T-helper 9 cell (primary cell): ENCODE measurements at places on chromosomes 5 and 9.
A peak's percentile ranks its signal among the peaks of the same experiment; 100 is the strongest.

GRCh38 chr9:114988962-114989599 lies 58.7 kb upstream of the TNFSF8 start:
- DNase-seq: no peak

GRCh38 chr9:124861342-124862229 lies at the start of the genes ARPC5L and RPL35:
Gene ARPC5L (plus strand): TSS chr9:124862130. CDS start chr9:124869291, 7,161 bp downstream.
Gene RPL35 (minus strand): TSS chr9:124861957. CDS start chr9:124861912, 45 bp downstream.
- DNase-seq: peak; percentile 94

DNA sequence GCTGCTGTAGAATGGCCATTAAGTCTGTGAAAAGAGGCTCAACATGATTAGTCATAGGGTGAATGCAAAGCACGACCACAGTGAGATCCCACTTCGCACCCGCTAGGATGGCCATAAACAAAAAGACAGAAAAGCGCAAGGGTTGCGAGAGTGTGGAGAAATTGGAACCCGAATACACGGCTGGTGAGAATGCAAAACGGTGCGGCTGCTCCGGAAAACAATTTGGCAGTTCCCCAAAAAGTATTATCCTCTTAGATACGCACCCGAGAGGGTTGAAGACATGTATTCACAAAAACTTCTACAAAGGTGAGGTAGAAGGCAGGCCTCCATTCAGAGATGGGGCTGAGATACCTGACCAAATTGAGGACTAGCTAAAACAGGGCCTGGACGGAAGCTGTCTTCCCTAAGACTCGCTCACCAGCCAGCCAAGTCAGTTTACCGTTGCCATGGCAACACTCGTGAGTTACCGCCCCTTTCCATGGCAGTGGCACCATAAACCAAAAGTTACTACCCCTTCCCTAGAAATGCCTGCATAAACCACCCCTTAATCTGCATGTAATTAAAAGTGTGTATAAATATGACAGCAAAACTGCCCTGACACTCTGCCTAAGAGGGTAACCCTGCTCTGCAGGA lies 726 bp upstream of the PSMB7 start:
- no peak for DNase-seq

GRCh38 chr5:176413255-176413565 lies 3.1 kb downstream of the CLTB start:
- no peak for DNase-seq

- DNase-seq: no peak
These were observed 5.0 kb downstream of the ZNF189 start for GRCh38 chr9:101403516-101404285.

GRCh38 chr5:61277190-61277589 lies 54.9 kb upstream of the ZSWIM6 start:
- no peak for DNase-seq

GRCh38 chr5:78327761-78328510 lies 32.5 kb upstream of the SCAMP1 start:
- no peak for DNase-seq

DNA sequence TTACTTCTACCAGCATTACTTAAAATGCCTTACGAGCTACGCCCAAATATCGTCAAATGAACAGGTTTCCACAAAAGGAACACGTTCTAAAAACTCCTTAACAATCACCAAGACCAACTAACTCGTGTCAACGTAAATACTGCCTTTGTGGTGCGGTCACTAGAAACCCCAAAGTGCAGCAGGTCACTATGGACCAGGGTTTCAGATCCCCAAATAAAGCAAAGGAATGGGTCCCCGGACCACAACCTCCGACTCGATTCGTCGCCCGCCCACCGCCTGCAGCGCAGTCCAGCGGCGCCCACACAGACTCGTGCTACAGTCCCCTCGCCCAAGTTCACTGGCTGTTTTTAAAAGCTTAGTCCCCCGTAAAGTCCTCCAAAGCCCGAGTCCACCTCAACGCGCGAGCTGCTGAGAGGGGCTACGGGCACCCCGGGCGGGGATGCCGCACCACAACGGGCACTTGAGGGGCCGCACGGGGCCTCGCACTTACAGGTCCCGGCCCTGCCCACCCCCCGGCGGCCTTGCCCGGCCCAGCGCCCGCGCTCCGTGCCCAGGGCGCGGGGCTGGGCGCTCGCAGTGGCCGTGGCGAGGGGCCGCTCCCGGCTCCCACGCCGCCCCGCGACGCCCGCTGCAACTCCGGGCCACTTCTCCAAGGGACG lies 1.1 kb downstream of the NFIB start:
- no peak for DNase-seq

DNA sequence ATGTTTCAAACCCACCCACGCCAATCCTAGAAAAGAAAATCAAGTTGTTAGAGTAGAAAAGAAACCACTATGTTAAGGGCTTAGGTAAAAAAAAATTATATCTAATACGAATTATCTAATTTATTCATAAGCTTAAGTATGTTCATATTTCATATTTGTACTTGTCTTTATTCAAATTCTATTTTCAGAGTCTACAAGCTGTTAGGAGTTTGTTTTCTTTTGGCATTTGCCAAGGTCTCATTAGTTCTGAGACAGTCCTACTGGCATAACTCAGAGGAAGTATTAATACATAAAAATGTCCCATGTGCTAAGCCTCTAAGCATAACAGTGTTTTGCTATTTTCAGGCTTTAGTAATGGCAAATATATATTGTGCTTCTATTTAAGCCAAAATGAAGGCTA lies 57.6 kb downstream of the STARD4 start:
- DNase-seq: no peak

DNA sequence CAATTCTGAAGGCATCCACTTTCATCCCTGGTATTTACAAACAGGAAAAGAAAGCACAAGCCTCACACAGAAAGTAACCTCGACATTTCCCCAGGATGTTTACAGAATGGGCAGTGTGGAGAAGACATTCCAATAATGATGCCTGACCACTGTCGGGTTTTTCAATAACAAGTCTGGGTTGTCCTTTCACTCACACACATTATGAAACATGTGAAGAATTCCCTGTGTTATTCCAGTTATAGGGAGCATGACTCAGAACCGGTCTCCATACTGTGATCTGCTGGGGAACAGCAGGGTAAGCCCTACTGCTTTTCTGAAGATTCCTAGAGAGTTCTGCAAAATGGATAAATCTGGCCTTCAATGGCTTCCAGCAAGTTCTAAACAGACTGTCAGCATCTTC lies 155.3 kb downstream of the ADAMTS12 start:
- DNase-seq: no peak

DNA sequence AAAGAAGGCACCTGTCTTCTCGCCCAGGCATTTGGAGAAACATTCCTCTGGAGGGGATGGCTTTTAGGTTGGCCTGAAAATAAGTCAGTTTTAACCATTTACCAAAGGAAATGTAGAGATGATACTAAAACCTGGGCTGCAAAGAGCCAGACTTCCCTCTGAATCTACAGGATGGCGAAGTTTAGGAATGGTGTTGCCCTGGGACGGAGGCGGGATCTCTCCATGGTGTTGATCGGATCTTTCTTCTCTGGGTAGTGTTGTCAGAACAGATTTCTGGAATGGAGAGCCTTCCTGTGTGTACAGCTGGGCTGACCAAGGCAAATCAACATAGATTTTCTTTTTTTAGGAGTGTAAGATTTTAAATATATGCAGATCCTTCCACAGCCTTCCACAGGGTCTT lies 159.2 kb downstream of the PDZD2 start:
- no peak for DNase-seq

- DNase-seq: no peak
These were observed at the start of gene OR1N2 for GRCh38 chr9:122552812-122553211. Gene OR1N2 (plus strand): TSS chr9:122553112. CDS start chr9:122553212, 100 bp downstream.

GRCh38 chr9:4887556-4887955 lies 94.8 kb downstream of the RCL1 start:
- no peak for DNase-seq

- no peak for DNase-seq
These were observed 64.4 kb upstream of the ANGPTL2 start for GRCh38 chr9:127186806-127187205.

GRCh38 chr5:76175051-76175666 lies 92.0 kb downstream of the SV2C start:
- DNase-seq: peak; percentile 34

GRCh38 chr5:87231037-87231808 lies 36.5 kb upstream of the RASA1 start:
- DNase-seq: no peak

DNA sequence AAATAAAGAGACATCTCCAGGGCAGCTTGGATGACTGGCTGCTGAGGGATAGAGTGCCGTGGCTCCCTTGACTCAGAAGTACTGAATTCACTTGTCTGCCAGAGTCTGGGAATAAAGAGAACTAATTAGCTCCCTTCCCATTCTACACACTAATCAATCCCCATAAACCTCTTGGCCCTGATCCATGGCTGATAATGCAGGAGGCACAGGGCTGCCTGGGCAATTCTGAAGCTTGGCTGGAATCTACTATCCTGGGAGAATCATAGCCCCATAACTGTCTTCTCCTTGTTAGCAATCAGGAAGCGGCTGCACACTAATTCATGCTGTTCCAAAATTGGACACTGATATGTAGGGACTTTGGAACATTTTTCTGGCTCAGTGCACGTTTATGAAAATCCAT lies 197.7 kb downstream of the PTTG1 start:
- DNase-seq: no peak

- DNase-seq: no peak
These were observed 48.8 kb downstream of the GRAMD2B start for GRCh38 chr5:126471875-126472537.

- DNase-seq: no peak
These were observed 592.0 kb upstream of the WWC1 start for GRCh38 chr5:167699432-167699831.

DNA sequence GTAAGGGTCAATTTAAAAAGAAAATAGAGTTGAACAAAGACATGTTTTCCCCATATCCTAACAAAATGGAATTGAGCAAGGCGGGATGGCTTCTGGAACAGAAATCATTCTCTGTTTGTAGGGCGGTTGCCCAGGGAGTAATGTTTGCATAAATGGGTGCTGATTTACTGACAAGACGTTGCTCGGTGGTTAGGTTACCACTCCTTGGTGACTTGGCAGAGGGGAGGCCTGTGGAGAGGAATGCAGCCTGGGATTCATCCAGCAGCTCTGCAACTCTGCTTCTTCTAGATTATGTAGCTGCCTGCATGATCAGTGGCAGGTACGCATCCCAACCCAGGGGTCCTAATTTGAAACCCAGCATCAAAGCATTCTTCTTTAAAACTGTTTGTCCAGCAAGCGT lies 200.2 kb downstream of the CFAP90 start:
- no peak for DNase-seq

DNA sequence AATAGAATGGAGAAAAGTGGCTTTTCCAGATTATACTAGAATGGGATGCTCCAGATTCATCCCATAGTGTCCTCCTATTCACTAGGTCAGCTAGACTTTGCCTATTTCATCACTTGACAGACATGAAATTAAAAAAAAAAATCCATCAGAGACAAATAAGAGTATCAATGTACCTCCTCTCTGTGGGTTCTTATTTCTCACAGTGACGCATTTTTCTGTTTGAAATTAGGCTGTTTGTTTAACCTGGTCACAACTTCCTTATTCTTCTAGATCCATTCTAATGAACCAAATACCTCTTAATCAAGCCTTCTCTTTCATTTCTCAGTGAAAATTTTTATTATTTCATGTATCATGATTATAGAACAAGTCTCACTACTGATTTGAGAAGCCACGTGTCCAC lies 305.4 kb downstream of the SEMA5A start:
- no peak for DNase-seq

GRCh38 chr5:159874263-159874662 lies 42.0 kb upstream of the ADRA1B start:
- no peak for DNase-seq

GRCh38 chr9:37908698-37909186 lies 4.8 kb upstream of the SLC25A51 start:
- DNase-seq: no peak

DNA sequence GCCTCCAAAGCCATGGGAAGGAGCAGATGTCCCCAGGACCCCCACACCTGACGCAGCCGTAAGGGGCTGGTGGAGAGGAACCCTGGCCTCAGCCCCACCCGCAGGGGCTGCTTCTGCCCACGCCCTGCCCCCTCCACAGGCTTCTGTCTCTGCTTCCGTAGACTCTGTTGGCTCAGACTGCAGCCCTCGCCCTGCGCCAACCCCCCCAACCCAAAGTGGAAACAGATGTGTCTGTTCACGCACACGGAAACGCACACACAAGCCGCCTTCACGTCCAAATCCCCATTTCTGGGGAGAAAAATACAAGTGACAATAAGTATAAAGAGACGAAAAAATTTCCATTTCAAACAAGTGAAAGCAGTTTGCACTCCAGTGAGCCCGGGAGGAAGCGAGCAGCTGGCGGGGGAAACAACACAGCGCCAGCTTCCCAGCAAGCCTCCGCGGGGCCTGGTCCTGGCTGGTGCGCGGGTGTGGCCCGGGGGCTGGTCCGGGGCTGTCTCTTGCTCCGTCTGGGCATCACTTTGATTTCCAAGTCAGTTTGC lies 32.6 kb upstream of the RXRA start:
- no peak for DNase-seq

- DNase-seq: no peak
These were observed 59.5 kb upstream of the PCSK1 start for GRCh38 chr5:96492459-96493047.

- DNase-seq: no peak
These were observed 7.1 kb downstream of the SPRY4 start for GRCh38 chr5:142317753-142318152.

DNA sequence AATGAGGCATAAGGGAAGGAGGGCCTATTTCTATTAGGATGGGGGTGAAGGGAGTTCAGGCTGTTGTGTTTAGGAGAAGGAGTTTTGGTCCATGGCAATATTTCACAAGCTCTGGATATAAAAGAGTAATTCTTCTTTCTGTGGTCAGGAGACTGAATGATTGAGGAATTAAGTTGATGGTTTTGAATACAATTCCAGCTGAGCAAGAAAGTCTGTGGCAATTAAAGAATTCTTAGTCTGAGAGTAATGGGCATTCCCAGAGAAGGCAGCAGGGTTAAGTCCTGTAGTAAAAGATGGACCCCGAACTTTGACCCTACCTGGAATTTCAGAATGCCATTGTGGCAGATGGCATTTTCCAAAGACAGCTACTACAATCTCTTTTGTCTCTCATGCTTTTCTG lies 202.6 kb downstream of the TLE4 start:
- no peak for DNase-seq

DNA sequence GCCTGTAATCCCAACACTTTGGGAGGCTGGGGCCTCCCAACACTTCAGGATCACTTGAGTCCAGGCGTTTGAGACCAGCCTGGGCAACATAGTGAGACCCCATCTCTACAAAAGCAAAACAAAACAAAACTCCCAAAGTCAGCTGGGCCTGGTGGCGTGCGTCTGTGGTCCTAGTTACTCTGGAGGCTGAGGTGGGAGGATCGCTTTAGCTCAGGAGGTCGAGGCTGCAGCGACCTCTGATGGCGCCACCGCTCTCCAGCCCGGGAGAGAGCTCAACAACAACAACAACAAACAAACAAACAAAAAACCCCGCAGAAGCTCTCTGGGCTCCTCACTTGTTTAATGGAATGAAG lies 528 bp downstream of the ACOT12 start:
- DNase-seq: no peak

GRCh38 chr9:87140605-87141109 lies 193.4 kb upstream of the GAS1 start:
- no peak for DNase-seq

DNA sequence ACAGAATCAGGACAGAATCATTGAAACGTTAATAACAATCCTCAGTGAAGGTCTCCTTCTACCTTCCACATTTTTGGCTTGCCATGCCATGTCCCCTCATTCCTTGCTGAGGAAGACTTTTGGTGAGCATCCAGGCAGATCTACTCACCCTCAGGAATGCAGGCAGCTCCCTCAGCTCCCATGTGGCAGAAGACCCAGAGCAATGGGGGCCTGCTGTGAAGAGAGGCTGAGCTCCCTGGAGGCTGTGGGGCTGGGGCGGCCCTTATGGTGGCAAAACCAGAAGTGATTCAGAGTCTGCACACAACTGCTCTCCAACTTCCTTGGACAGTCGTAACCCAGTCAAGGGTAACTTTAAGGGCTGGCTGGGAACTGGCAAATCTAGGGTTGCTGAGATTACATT lies 247.2 kb upstream of the EFNA5 start:
- no peak for DNase-seq
